ENCODE measurements at places on chromosomes 3 and 15.

- DNase-seq: no peak
Observed at GRCh38 chr3:155870945-155871745, 695 bp downstream of the GMPS start.

GRCh38 chr15:101560722-101561583 lies 71.4 kb upstream of the PCSK6 start:
- DNase-seq: no peak

DNA sequence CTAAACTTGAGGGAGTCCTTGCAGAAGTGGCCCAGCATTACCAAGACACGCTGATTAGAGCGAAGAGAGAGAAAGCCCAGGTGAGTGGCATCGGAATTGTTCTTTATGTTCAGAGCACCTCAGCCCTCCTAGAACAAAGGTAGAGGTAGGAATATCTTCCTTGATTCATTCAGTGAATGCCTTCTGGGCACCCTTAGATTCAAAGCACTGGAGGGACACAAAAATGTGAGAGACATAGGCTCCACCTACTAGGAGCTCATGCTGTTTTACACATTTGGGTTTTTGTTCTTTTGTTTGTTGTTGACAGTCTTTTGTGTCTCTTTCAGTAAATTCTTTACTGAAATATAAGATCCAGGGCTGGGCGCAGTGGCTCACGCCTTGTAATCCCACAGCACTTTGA lies 68.2 kb downstream of the IQGAP1 start:
- no peak for DNase-seq

- DNase-seq: no peak
Observed at GRCh38 chr15:69096626-69097025, 63.8 kb upstream of the GLCE start.

GRCh38 chr3:105869861-105870755 lies 1.3 kb upstream of the CBLB start:
- DNase-seq: no peak

DNA sequence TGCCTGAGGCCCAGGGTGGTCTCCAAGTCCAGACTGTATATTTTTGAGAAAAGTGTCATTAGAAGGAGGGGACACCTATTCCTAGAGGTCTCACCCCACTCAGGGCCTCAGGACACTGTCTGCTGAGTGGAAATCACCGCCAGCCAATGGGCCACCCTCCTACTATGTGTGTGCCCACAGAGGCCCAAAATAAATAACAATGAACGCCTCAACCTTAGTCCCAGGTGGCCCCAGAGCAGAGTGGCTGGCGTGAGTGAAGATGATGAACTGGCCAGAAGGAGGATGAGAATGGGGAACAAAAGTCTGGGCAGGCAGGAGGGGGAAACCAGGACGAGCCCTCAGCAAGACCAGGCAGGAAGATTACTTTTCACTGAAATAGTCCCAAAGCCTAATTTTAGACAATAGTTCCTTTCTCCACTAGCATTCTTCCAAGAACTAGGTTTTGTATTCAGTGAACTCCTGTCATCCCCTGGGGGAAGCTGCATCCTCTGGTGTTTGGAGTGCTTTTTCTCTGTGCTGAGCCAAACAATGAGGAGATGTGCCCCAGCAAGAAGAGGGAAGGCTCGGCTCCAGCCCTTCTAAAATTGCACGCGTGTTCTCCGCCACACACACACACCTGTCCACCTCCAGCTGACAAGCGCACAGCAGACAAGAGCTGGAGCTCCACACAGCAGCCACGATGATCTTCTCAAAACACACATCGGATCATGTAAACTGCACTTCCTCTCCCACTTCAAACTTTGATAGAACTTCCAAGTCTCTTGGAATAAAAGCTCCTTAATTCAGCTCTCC lies 72.2 kb downstream of the ADCY5 start:
- no peak for DNase-seq

- no peak for DNase-seq
Observed at GRCh38 chr3:20742903-20743552, 557.0 kb upstream of the SGO1 start.

DNA sequence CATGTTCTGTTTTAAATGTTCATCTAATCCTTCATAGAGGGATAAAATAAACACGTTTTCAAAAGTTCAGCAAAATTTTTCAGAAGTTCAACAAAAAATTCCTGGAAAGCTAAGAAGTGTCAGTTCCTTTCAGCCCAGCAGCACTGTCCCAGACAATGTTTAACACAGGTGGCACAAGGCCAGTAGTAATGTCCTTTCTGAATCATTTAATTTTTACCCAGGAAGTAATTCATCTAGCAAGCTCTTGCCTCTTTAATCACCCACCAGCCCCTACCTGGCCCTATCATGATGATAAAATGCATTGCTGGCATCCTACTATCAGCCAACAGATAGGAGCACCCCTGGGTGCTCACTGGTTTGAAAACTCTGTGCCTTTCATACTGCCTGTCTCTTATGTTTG lies 627.1 kb upstream of the ADAMTS9 start:
- no peak for DNase-seq

- DNase-seq: no peak
Observed at GRCh38 chr3:105837143-105837740, 31.6 kb downstream of the CBLB start.

- DNase-seq: no peak
Observed at GRCh38 chr3:16897254-16897926, 12.6 kb downstream of the PLCL2 start.

DNA sequence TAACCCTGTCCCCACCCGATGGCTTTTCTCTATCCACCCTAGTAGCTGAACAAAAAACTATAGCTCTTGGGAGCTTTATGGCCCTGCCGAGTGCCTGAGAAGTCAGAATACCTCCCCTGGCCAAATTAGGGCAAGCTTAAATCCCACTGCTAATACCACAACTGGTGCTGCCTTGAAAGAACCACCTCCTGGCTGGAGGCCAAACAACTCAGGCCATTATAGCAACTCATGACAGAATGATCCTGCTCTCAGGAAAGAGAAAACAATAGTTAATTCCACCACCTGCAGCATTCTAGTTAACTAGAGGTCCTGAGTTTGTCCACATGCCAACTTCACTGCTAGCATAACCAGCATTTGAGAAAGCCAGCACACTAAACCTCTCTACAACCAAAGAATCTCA lies 123.2 kb downstream of the RTP4 start:
- no peak for DNase-seq

- DNase-seq: no peak
Observed at GRCh38 chr3:15180042-15180611, 25.9 kb upstream of the CAPN7 start.

DNA sequence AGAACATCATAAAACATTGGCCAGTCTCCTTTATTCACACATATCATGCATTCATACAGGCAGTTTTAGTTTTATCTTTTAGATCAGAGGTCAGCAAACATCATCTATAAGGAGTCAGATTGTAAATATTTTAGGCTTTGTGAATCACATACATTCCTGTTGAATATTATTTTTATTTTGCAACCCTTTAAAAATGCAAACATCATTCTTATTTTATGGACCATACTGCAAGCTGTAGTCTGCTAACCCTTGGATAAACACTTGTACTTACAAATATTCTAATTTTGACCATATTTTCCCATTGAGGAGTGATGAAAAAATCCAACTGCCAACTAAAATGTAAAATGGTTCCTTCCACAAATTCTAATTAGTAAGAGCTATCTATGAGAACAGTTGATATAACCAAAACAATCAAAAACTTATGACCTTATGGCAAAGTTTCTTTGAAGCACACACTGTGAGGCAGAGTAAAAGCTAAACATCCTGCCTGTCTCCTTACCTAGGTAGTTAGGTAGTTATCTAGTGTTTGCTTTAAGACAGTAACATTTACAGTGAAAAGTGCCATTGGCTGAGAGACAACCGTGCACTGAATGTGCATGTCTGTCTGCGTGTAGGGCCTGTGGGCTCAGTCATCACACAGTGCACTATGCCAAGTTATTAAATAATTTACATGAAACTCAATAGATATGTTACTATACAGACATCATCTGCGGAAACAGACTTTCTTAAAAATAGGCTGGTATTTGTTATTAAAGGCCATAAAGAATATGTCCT lies 57.7 kb downstream of the PIK3R4 start:
- no peak for DNase-seq

DNA sequence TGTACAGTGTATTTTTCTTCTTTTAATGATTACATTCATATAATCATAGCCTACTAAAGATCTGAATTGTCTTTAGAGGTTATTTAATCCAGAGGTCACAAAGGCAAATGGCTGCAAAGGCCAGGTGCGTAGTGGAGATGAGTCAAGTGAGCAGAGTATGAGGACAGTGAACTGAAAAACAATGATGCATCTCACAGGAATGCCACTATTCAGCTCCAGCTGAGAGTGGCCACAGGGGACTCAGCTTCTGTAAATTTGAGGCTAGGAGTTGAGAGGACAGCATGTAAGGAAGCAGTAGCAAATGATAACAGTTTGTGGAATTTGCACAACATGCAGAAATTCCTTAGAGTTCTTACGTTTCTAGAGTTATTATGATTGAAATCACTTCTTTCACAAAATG lies 50.4 kb downstream of the COL6A5 start:
- DNase-seq: no peak

GRCh38 chr3:70640481-70640880 lies 328.0 kb upstream of the MDFIC2 start:
- no peak for DNase-seq

DNA sequence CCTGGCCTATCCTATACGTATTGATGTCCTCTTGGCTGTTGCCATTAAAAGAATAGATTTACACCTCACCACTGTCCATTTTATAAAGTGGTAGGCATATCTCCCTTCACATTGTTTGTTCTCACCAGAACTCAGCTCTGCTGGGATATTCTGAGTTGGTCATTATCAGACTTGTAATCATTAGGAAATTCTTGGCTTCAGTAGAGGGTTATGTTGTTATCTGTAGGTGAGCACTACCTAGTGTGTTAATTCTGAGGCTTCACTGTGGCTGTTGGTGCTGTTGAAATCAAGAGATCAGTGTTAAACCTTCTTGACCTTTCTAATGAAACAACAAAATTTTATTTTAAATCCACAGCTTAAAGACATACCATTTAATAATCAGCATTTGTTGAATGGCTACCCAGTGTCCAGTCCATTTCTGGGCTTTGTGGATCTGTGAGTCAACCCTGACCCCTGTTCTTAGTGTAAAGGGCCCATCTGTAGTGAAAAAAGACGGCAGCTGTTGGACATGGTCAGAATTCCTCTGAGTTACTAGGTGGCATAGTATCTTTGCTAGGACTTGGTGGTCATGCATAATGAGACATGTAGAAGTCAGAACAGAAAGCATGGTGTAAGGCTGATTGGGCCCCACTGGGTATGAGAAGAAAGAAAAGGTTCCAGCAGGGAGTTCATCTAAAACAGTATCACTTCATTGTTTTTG lies 32.9 kb upstream of the P4HTM start:
- DNase-seq: no peak

DNA sequence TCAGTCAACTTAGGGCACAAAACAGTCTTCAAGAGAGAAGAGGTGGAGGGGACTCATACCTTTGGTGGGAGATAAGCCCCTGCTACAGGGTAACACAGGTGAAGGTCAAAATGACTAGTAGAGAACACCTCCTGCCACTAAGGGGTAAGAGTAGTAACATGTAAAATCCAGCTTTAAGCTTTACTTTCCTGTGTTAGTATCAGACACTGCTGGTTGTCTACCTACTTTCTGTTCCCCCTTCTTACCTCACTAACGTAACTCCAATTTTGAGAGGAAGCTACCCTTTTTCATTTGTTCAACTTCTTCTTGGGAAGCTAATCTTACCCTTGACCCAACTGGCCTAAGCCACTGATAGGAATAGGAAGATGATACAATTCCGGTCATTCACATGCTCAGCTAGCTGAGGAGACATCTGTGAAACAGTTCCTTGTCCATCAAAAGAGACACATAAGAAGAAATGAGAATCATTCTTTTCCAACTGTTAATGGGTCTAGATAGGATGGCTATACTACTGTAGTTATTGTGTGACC lies 826.8 kb upstream of the CFAP20DC start:
- no peak for DNase-seq

DNA sequence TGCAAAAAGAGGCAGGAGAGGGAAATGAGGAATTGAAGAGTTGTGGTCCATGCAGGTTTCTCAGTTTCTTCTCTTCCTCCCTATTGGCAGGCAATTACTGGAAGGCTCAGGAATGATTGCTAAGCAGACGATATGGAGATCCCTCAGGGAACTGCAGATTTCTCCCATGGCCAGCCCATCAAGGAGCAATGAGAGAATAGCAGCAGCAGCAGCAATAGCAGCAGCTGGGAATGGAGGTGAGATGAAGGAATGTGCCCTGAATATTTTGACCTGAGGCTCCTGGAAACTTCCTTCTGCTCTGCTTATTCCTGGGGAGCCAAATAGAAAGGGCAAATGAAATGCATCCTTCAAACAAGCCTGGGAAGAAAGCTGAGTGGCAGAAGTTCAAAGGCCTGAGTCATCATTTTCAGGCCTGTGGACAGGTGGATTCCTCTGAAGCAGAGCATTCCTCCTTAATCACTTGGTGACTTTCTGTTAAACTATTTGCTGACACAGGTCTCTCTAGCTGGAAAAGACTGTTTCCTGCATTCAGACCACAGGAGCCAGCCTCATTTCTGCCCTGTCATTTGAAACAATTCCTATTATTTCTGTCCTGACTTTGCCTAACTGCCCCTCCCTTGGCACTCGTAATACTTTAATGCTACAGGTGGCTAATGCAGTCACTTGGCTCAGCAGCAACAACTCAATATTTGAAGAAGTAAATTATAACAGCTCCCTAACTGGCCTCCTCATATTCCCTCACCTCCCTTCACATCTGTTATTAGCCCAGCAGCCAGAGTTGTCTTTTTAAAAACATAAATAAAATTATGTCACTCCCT lies 146.9 kb upstream of the GADL1 start:
- DNase-seq: peak; percentile 14

DNA sequence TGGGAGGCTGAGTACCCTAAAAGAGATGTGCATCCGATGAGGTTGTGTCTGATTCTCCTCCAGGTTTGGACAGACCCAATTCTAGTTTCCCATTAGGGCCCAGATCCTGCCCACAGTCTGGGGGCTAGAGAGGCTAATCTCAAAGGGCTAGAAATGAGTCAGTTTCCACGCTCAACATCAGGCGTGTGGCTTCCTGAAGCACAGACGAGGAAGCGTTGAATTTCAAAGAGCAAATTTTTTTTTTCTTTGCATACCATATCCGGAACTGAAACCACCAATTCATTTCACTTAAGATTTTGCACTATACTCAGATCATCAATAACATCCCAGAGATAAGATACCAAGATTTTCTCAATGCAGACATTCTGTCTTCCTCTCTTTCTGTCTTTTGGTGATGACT lies 173.8 kb upstream of the BCL6 start:
- DNase-seq: no peak

DNA sequence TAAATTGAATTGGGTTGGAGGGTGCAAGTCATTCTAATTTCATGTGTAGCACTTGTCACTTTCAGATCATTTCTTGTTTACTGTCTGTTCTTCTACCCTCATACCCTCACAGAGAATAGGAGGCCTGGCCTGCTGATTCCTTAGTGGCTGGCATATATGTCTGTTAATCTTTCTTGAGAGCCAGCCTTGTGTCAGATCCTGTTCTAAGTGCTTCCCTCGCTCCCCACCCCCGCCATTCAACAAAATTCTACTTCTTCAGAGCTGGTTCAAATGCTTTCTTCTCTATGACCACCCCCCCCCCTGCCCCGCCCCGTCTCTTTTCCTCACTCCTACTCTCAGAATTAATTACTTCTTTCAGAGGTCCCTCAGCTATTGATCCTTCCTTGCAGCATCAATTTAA lies 1.5 kb upstream of the U2SURP start:
- DNase-seq: no peak

GRCh38 chr3:141959589-141960554 lies 83.4 kb downstream of the ATP1B3 start:
- DNase-seq: no peak

Data from AG09319 (cell line).